ENCODE measurements at places on chromosomes 5 and 9.

- DNase-seq: no peak
Observed at GRCh38 chr5:135203593-135204036, 169.6 kb upstream of the PITX1 start.

DNA sequence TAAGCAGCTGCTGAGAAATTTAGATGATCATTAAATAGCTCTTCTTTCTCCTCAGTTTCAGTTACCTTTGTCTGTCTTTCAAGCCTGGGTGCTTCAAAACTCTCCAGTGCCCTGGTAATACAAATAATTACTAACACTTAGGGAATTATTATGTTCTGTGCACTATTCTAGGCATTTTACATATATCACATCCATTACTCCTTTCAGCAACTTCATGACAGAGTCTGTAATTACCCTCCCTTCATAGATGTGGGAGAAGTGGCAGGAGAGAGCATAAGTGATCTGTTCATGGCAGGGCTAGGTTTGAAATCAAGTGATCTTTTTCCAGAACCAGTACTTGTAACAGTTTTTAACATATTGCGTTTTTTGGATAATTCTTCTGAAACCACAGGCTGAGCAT is 32.0 kb downstream of the MAN2A1 start:
- no peak for DNase-seq

DNA sequence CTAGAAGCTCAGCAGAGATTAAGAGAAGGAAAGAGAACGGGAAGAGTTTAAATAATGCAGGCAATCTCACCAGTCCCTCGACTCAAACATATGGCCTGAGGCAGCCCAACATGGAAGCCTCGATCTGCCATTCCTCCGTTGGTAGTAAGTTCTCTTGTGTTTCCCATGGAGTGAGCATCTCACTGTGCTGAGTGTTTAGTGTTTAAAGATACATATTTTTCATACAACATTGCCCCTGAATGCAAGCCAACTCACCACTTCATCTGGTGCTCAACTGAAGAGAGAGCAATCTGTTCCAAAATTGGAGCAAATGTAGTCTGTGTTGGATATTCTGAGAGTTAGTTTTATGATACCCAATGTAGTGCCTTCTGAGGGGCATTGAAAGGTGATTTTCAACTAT is 171.5 kb upstream of the ATP10B start:
- no peak for DNase-seq

DNA sequence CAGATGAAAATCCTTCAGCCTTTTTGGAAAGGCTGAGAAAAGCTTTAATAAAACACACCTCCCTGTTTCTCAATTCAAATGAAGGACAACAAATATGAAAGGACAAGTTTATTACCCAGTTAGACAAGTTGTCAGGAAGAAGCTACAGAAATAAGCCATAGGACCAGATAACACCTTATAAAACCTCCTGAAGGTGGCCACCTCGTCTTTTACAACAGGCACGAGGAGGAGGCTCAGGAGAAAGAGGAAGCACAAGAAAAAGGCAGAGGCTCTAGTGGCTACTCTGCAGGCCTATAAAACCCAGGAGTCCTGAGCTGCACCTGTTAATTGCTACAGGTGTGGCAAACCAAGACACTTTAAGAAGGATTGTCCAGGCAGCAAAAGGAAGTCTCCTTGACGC is 352.1 kb upstream of the CDH18 start:
- DNase-seq: no peak

GRCh38 chr5:42944989-42945388 is 95.1 kb downstream of the ANXA2R start:
- DNase-seq: no peak

DNA sequence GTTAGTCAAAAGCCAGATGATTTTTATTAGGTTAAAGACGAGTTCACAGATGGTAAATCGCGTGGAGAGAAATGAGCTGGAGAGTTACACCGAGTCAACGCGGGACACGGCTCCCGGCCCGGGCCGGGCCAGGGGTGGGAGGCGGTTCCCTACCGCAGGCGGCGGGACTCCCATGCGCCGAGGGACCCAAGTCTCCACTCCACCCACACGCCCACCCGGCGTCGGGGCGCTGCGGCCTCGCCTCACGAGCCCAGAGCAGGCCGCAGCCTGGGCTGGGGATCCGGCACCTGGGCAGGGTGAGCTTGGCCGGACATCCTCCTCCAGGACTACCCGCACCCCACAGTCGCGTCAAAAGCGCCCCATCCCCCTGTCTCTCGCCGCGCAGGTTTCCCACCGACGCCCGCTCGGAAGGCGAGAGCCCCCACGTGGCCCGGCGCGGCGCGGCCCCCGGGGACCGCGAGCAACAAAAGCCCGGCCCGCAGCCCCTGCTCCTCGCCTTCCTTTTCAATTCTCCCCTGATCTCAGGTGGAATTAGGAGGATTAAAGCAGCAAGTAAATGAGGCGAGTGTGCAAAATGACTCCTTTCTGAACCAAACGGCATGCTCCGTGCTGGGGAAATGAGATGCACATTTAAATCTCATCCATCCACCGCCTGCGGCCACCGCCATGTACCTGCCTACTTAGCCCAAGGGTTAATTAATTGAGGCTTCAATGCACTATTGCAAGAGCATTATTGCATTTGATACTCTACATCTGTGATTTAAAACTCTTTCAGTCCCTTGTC is 196.5 kb upstream of the TBCA start:
- DNase-seq: no peak

DNA sequence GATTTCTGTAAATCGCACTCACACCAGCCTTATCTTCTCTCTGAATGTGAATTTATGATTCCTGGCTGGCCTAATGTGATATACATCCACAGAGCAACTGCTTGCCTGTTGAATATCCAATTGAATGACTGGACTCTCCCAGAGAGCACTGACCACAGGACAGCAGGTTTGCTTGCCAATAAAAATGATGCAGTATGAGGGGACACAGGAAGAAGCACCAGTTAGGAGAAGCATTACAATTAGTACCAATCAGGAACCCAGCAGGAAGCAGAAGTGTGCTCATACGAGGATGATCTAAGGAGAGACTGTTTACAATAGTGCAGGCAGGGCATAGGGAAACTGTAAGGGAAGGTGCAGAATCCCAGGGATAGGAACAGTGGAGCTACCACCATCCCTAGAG is 127.2 kb upstream of the ZNF366 start:
- no peak for DNase-seq

DNA sequence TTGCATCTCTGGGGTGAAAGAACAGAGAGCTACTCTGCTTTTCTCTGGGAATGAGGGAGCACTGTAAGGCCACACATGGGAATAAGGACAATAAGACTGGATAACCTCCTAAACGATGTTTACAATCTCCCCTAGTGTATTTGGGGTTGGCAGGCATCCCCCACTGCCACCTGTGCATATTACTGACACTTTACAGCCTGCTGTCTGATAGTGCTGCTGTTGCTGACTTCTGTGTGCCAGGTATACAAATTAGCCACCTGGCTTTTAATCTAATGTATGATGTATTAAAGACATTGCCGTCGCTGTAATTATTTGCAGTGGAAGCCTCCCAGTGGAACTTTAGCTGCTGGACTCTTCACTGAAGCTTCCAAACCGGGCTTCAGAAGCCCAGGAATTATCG is 4.4 kb upstream of the SHISAL2B start:
- DNase-seq: no peak

DNA sequence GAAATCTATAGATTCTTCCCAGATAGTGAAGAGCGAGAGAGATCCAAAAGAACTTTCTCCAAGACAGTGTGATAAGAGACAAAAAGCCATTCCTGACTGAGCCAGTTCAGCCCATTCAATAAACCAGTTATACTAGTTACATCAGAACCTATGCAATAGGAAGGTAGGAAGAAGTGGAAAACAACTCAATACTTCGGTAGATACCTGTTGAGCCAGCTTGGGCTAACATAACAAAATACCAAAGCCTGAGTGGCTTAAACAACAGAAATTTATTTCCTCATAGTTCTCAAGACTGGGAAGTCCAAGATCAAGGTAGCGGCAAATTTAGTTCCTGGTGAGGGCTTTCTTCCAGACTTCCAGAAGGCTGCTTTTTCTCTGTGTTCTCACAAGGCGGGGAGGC is 214.5 kb upstream of the GRAMD2B start:
- DNase-seq: no peak

- DNase-seq: peak; percentile 51
Observed at GRCh38 chr5:179907556-179908324, at the start of gene TBC1D9B. TBC1D9B (minus strand) TSS chr5:179907897; CDS start chr5:179907821, 76 bp downstream.

DNA sequence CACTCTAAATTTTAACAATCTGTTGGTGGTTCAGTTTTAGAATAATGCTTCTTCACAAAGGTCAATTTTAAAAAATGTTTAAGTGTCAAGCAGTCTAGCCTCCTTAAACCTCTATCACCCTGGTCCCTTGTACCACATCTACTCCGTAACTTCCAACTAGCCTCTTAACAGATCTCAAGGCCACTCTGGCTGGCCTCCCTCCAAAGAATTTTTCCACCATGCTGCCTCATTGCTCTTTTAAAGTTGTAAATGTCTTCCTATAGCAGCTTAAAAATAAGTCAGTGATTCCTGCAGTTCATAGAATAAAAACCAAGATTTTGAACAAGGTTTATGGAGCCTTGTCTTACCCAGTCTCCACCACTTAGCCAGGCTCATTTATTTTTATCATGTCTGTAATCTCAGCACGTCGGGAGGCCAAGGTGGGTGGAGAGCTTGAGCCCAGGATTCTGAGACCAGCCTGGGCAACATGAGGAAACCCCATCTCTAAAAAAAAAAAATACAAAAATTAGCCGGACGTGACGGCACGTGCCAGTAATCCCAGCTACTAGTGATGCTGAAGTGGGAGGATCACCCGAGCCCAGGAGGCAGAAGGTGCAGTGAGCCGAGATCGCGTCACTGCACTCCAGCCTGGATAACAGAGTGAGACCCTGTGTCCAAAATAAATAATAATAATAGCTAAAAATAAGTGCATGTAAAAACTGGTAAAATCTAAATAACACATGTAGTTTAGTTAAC is 924.9 kb upstream of the DMAC1 start:
- DNase-seq: no peak

DNA sequence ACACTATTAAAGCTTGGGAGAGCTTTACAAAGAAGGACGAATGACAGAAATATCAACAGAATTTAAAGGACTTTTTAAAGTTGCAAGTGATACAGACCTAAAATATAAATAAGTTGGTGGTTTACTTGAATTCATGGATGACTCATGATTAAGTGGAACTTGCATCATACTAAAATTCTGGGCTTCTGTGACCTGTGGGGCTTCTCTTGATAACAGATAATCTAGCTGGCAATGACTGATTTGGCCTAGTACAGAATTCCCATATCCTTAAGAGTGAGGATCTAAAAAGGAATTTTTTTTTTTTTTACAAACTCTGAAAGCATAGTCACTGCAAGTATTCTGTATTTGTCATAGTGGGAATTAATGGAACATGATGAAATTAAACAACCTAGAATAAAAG is 543.7 kb upstream of the SGCD start:
- no peak for DNase-seq

DNA sequence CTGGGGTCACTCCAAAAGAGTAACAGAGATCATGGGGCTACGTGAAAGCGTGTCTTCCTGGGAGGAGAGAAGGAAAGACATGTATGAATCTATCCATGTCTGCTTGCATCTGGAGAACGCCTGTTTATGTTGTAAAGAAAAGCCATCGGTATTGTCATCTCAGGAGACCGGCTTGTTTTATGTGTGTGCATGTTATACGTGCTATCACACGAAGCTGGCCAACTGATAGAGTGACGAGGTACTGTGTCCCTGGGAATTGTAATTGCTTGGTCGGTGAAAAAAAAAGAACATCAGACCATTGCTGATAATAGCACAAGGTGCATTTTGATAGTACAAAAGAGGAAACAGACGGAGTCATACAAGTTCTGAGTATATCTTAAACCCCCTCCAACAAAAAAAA is 370 bp upstream of the CDH6 start:
- DNase-seq: no peak

DNA sequence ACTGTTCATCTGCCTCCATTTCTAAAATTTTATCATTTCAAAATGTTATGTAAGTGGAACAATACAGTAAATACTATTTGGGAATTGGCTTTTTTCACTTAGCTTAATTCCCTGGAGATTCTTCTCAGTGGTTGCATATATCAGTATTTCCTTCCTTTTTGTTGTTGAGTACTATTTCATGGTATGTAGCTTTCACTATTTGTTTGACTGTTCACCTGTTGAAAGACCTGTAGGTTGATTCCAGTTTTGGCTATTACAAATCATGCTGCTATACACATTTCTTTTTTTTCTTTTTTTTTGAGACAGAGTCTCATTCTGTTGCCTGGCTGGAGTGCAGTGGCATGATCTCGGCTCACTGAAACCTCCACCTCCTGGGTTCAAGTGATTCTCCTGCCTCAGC is 33.0 kb upstream of the PWWP2A start:
- no peak for DNase-seq

DNA sequence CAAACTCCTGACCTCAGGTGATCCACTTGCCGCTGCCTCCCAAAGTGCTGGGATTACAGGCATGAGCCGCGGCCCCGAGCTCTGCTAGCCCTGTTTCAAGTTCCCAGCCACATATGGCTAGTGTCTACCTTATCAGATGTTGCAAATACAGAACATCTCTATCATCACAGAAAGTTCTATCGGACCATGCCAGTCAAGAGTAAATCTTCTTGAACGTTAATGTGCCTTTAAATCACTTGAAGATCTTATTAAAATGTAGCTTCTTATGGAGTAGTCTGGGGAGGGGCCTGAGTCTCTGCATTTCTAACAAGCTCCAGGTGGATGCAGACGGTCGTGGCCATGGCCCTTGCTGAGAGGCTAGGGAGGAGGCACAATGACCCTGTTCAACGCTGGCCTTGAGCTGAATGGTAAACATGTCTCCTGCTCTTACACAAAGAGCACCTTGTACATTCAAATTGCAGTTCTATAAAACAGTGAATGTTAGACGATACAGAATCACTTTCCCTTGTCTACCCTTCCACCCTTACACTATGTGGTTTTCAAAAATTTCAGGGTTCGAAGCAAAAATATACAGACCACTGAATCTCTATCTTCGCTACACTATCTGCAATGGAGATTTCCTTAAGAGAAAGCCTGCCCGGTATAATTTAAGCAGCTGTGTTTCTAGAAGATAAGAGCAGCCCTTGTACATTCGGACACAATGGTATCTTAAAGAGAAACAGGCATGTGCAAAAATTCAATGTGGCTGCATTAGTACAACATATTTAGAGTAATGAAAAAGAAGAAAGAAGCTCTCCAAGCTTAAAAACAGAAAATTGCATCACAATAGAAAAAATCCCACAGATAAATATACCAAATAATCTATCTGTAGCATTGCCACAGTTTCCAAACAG is 114.1 kb downstream of the FRMD3 start:
- no peak for DNase-seq

GRCh38 chr9:5571629-5572232 is 57.2 kb upstream of the RIC1 start:
- no peak for DNase-seq

DNA sequence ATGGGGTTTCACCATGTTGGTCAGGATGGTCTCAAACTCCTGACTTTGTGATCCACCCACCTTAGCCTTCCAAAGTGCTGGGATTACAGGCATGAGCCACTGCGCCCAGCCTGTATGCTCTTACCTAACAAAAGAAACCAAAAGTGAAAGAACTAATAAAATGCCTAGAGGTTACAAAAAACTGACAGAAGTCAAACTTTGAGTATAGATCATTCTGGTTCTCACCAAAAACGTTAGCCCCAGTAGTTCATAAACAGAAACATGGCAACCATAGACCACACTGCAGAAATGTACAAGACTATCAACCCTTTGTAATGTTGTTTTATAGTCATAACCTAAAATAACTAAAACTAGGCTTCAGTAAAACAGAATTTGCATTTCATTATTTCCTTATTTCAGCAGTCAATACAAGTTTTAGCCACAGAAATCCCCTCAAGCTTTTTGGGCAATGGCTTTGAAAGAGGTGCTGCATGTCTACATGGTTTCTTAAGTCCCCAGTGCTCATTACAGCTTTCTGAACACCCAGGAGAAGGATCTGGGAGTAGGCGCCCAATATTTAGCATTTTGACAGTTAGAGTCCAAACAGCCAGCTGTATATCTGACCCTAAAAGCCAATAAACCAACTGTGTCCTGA is 72.5 kb downstream of the EPB41L4A start:
- DNase-seq: no peak

Data from central memory CD8-positive, alpha-beta T cell (primary cell).